ENCODE measurements at places on chromosomes 4 and X.

GRCh38 chrX:152165033-152165743 lies 26.8 kb upstream of the MAGEA10 start:
- no peak for DNase-seq

GRCh38 chrX:147343467-147343866 lies 528.9 kb upstream of the CXorf51A start:
- DNase-seq: no peak

GRCh38 chr4:3193531-3194203 lies 55.3 kb upstream of the MSANTD1 start:
- DNase-seq: peak; percentile 28

- DNase-seq: no peak
Measured at GRCh38 chr4:6115342-6115741, 85.0 kb downstream of the JAKMIP1 start.

Measured in iris pigment epithelial cell (primary cell).